ENCODE measurements at places on chromosomes 3 and 15.

- DNase-seq = no peak
Measured at GRCh38 chr3:107241217-107241616, 136.0 kb upstream of the CCDC54 start.

- peak; percentile 98 for DNase-seq
Measured at GRCh38 chr15:74438721-74439316, 5.1 kb upstream of the SEMA7A start.

GRCh38 chr3:25589104-25589782 is 75.5 kb downstream of the TOP2B start:
- DNase-seq = no peak

DNA sequence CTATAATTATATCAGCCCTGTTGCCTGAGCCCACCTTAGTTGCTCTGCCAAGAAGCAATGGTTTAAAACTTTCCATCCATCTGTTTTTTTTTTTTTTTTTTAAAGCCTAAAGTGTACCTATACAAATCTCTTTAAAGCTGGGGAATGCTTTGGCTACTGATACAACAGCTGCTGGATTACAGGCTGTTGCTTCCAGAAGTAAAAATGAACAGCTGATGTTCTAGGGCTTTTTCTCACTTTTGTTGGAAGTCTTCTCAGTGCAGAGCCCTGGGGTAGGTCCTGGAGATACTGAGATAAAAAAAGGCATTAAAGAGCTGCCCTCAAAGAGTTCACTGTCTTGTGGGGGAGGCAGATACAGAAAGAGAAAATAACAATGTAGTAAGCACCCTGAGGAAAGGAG is 218.1 kb downstream of the NLGN1 start:
- no peak for DNase-seq

DNA sequence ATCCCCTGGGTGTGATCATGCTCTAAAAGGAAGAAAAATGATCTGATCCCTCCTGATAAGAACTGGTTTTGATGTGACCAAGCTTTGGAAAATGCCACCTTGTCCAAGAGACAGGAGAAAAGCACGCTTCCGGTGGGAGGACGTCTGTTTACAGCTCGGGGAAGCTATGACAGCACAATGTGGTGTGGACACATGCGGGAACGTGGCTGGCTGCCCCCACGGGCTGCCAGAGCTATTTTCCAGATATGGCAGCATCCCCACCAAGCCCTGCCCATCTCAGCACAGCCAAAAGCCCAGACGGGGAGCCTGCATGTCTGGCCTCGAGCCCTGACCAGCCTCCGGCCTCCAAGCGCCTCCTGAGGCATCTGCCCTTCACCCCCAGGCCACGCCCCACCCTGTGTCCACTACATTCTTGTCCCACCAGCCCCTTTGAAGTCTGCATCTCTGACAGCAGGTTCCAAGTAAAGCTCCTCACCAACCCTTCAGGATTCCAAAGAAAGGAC is 63.2 kb upstream of the HRH1 start:
- no peak for DNase-seq

DNA sequence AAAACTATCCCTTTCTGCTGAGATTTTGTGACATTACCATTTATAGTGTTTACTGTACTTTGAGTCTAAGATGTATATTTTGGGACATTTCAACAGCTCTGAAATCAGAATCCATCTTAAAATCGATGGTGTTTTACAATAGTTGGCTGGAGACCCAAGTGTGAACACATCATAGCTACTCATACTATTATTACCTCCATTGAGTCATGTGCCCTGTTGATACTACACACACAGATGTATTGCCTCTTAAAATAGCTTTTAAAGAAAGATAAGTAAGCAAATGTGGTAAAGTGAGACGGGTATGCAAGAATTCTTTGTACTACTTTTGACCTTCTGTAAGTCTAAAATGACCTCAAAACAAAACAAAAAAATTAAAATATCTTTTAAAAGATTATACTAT is 6.7 kb downstream of the LMOD3 start:
- DNase-seq = no peak

DNA sequence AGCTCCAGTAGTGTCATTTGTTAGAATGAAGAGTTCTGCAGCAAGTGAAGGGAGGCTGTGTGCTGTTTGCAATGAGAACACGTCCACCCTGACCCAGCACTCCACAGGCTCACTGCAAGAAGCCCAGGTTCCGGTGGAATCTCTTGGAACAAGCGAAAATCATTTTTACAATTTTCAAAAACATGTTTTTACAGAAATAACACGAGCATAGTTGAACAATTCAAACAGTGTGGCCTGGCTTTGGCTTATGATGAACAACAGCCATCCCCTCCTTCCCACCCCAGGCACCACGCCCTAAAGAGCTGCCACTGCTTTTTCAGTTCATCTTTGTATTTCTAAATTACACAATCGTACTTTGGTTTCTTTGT is 59.5 kb upstream of the KY start:
- no peak for DNase-seq

DNA sequence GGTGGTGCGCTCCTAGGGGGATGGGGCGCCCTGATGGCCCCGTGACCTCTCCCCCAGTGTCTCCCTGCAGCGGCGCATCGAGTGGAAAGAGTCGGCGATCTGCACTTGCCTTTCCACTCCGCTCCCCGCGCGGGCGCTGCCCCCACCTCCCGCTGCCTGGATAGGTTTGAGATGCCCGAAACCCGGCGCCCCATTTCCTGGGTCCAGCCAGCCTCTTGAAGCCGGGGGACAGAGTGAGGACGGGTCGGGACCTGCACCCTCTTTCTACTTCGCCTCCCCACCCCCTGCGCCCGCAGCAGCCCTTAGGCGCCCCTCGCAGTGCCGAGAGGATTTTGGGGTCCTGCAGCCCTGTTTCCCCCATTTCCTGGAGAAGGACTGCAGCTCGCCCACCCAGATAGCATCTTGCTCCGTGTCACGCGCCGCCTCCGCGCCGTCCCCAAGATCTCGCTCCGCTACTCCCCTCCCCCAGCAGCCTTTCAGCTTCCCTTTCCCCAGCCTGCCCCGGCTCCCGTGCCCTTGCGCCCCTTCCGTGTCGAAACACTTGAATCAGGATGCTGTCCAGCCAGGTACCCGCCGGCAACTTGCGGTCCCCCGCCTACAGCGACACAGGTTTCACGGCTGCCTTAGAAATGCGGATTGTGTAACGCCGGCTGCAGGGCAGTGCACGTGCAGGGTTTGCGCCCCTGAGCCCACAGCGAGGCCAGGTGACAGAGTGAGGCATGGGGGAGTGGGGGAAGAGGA is 519 bp downstream of the ABHD6 start:
- peak; percentile 33 for DNase-seq
